Non-pigmented ciliary epithelial cell (primary cell): ENCODE measurements at places on chromosomes 7 and 10.

GRCh38 chr7:114865564-114865963, 56.3 kb upstream of the MDFIC start:
- no peak for DNase-seq

DNA sequence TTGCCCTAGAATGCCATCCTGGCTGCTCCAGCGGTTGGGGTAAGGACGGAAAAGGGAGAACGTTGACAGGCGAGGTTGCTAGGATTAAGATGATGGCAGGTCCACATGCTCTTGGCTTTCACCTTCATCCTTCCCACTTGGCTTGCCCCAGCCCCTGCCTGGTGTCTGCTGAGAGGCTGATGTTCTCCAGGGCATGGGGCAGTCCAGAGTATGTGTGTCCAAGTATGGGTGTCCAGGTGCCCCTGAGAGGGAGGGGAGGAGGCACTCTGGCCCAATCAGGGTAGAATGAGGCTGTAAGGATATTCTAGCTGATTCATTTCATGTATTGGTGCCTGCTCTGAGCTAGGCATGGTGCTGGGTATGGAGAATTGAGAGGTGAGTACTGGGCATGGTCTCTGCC, 12.6 kb downstream of the NEURL1 start:
- DNase-seq: no peak

DNA sequence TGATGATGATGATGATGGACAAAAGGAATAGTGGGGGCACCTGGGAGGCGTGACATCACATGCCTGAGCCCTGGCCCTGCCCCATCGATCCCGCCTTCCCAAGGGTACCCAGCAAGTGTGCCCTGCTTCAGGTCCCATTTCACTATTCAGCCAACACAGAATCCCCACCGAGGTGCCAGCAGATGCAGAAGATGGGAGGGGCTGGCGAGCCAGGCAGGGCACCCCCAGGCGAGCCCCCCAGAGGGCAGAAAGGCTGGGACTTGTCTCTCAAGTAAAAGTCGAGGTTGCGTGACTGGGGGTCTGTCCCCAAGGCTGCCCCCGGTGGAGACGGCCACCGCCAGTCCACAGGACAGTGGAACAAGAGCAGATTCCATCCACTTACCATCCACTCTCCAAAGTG, 57.5 kb downstream of the INSIG1 start:
- no peak for DNase-seq

GRCh38 chr7:832167-832967, at the start of gene SUN1:
Gene SUN1 (plus strand): TSS chr7:832476. CDS start chr7:832525, 49 bp downstream.
- DNase-seq: no peak

DNA sequence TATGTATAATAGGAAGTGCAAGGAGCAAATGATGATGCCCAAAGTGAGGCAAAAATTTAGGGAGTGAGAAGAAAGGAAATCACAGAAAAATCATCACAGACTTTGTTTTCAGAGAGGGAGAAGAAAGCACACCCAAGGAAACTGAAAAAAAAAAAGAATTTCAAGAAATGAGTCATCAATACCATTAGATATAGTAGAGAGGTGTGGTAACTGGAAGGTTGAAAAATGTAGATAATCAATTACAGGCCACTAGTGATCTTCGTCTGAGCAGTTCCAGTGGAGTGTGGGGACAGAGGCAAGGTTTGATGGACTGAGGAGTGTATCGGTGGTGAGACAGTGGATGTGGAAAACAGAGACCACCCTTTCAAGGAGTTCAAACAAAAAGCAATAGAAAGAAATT, 31.7 kb downstream of the ASB4 start:
- no peak for DNase-seq

DNA sequence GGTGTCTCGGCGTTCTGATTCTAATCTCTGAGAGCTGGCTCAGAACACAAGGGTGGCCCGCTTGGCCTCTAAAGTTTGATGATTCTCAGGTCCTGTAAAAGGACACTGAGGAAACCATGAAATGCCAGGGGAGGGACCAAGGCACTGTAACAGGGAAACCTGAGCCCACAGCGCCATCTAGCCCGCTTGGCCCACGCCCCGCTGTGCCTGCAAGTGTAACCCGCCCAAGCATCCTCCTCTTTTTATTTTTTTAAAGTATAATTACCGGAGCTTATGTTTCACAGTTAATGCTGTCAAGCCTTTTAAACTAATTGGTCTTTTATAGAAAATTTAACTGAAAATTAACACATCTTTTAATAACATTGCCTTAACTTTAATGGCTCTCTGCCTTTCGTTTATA, 734.7 kb downstream of the KCNMA1 start:
- no peak for DNase-seq

DNA sequence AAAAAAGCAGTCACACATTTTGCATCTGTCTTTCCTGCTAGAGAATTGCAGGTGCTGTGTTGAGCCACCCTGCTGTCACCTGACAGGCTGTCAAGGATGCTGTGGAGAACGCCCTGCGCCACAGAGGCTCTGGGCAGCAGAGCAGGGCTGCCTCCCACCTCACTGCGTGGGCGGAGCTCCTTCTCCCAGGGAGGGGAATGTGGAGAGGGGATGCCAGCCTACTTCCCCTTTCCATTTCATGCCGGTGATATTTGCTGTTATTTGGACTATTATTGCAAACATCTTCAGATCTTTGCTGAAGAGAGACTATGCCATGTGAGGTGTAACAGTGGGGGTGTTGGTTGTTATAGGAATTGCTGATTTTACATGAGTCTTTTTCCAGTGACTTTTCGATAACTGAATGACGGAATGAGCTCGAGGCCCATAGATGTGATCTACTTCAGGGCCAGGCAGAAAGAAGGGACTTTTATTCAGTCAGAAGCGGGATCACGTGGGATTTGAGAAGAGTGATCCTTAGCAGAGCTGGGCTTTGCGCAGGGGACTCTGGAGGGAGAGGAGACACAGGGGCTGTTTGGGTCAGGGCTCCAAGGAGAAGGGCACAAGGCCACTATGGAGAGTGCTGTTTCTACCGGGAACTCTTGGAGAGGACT, 13.6 kb upstream of the PRKAG2 start:
- DNase-seq: no peak

DNA sequence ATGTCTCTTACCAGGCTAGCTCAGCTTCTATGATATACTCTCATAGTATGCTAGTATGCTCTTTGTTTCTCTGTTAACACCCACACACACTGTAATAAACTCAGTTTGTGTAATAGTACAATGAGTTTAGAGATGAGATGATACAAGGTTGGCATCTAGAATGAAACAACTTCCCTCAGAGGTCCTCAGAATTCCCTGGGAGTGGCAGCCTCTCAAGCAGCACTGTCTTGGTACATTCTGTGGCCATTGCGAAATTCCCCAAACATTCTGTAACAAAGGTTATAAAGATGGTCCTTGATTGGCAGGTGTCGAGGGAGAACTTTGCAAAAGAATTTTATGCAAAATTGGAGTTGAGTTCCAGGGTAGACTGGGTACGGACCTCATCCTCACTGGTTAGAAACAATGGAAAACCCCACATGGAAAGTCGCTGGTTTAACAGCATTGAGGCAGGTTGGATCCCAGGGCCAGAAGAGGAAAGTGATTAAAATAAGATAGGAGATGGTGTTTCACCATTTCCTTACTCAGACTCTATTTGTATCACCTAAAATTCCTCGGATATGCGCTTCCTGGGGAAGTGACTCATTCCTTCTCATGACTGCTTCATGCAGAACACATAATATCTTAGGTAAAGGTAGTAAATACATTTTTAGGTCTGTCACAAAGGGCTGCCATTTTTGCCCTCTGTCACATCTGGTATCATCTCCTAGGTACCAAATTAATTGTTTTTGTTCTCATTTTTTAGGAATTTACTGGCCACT, 657.8 kb downstream of the SORCS1 start:
- DNase-seq: no peak

DNA sequence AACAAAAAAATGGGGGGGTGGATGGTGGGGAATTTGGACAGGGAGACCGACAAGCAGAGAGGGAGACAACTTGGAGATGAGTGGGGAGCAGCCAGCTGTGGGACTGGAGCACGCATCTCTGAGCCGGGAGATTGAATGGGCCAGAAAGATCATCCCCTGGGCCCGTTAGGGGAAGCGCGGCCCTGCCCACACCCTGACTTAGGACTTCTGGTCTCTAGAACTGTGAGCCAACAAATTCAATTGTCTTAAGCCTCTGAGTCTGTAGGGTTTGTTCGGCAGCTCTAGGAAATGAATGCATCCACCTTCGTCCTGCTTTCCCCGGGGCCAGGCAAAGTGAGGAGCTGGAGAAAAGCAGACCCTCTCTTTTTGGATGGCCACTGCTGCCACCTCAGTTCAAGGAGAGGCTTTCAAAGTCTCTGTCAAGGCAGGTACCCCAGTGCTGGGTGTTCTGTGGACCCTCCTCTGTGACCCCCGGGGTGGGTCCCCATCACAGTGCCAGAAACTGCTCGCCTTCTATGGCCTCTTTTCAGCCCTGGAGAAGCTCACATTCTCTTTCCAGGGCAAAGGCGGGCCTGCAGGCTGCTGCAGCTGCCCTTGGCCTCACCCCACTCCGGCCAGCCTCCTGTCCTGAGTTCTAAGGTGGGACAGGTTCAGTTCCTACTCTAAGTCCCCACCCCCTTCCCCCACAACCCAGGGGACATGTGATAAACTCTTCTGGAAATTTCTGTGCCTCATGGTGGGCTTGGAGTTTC, 423.2 kb downstream of the RPS24 start:
- DNase-seq: no peak

DNA sequence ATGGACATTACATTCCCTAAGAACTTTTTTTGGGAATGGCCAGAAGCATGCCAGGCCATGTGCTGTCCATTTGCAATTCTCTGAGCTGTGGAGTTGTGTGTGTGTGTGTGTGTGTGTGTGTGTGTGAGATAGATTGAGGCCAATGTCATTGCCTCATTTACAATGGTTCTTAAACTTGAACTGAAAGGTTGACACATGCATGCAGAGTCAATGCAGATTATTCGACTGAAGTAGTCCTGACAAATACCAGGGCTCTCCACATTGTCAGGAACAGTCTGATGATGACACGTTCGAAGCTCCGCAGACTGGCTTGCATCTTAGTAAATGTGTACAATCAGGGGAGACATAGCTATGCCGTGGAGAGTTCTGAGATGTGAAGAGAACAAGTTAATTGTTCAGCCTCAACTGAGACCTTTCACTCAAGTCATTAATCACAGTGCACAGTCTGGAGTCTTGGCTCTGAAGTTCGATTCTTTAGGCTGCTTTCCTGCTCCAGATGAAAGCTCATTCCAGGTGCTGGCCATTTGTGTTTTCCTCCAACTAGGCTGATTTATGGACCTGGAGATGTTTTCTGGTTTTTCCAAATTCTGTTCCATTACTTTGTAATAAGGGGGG, 921.9 kb downstream of the LRMDA start:
- no peak for DNase-seq

DNA sequence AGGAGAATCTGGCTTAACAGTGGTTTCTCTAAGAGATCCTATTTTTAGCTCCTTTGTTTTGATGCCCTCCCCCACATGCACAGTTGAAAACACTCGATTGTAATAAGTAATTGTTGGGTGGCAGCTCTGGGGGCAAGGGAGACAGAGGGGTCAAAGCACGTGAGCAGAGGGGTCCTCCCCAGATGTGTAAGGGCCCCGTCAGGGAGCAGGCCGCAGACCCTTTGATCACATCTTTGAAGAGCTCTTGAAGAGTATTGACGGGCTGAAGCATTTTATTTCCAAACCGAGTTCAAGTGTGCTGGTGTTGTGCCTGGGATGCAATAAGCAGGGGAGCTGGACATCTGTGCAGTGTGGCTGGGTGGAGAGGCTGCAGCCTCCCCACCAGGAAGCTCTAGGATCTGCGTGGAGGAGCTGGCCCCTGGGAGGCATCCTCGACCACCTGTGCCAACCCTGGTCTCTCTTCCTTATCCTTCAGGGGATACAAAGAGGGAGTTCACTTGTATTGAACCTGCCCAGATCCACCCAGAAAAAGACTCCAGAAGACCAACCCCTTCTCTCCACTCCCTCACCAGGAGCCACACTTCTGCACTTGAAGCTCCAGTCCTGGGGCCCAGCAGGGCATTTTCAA, 473.0 kb upstream of the MGMT start:
- no peak for DNase-seq

DNA sequence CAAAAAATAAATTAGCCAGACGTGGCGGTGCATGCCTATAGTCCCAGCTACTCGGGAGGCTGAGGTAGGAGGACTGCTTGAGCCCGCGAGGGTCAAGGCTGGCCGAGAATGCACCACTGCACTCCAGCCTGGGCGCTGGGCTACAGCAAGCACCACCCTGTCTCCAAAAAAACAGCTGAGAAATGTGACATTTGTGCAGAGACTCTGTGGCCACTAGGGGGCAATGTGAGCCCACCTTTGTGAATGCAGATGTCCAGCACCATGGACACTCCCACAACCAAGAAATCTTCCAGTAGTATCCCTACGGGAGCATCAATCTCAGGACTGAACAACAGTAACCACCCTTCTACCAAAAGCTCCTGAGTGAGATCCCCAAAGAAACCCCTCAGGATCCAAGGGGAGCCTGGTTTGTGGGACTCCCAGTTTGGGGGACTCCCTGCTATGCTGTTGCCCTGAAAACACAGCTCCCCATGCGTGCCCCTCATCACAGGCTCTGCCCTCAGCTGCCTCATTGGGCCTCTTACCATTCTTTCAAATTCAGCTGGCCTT, 6.2 kb upstream of the AHCYL2 start:
- peak; percentile 34 for DNase-seq

GRCh38 chr10:53638006-53638405, 865.4 kb upstream of the MBL2 start:
- no peak for DNase-seq
